ENCODE measurements at places on chromosomes 11 and 22. TPM values are rescaled to one million over a fixed set of nuclear protein-coding genes. Genes with fewer than 3 reads are reported as not detected.

DNA sequence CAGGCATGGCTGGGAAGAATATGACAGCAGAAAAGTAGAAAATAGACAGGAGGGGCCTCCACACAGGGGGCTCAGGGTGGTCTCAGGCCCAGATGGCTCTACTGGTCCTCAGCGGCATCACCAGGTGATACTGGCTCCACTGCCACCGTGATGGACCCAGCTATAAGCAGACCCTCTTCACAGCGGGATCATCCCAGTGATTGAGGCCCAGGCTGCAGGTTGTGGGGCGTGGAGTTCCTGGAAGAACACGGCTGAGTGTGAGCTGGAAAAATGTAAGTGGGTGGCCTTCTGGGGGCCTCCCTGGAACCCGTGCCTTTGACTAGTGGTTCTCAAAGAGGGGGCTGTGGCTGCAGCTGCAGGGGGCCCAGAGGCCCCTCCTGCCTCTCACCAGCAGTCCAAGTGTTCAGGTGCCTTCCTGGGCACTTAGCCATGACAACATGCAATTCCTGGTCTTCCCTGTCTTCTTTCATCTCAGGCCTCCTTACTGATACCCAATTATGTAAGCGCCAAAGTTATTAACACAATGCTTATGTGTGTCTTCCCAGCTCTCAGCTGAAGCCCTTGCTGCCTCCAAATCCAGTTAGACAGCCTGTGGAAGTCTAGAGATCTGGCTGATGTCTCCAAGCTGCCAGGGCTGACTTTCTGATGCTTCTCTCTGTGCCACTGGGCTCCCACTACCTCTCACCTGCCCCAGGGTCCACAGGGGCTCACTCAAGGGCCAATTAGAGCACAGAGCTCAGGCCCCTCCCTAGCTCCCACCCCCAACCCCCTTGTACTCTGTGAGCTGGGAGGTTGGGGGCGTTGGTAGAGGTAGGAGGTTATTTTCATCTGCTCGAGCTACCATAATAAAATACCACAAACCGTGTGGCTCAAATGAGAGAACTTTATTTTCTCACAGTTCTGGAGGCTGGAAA is 110.1 kb upstream of the LMO1 start:
- DNase-seq = no peak

GRCh38 chr11:117631336-117632140 is 165.5 kb downstream of the DSCAML1 start:
- no peak for DNase-seq

DNA sequence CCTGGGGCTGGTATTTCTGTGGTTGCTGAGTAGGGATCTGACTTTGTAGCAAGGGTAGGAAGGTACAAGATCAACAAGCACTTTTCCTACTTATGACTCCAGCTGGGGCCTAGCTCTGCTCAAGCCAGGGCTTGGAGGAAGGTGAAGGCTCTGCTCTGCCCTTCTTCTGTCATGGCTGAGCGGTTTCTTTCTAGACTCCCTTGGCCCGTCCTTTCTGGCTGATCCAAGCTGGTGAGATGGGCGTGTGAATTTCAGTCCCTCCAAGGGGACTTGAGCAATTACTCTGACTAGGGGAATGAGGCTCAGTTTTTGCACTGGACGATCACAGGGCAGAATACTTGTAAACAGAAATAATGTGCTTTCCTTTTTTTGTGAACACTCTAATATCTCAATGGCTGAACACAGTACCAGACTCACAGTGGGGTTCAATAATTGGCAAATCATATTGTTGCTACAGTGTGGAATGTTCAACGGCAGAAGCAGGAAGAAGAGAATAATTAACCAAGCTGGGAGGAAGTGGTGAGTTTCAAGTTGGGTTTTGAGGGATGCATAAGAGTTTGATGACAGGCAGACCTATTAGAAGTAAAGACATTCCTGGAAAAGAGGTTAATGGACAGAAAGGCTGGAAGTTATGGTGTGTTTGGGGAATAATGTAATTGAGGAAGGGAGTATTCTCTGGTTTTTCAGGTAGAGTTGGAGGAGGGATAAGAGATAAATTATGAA is 507.6 kb downstream of the MIAT start:
- DNase-seq = no peak

The HTR3B gene
- total RNA-seq = 0.26 TPM

DNA sequence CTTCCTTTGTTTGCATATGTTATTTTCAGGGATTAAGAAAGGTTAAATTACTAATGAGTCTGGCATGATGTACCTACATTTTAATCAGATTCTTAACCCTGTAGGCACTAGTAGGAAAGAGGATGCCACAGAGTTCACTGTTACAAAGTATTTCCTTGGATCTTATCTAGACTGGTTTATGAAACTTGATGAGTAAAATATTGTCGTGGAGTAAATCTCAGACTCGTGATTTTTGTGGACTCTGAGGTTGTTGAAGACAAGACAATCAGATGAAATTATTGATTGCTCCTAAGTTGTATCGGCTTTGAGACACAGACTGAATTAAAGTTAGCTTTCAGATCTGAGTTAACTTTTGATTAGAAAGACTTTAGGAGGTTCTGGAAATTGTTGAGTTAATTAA is 6.0 kb downstream of the KMT2A start:
- DNase-seq = no peak

DNA sequence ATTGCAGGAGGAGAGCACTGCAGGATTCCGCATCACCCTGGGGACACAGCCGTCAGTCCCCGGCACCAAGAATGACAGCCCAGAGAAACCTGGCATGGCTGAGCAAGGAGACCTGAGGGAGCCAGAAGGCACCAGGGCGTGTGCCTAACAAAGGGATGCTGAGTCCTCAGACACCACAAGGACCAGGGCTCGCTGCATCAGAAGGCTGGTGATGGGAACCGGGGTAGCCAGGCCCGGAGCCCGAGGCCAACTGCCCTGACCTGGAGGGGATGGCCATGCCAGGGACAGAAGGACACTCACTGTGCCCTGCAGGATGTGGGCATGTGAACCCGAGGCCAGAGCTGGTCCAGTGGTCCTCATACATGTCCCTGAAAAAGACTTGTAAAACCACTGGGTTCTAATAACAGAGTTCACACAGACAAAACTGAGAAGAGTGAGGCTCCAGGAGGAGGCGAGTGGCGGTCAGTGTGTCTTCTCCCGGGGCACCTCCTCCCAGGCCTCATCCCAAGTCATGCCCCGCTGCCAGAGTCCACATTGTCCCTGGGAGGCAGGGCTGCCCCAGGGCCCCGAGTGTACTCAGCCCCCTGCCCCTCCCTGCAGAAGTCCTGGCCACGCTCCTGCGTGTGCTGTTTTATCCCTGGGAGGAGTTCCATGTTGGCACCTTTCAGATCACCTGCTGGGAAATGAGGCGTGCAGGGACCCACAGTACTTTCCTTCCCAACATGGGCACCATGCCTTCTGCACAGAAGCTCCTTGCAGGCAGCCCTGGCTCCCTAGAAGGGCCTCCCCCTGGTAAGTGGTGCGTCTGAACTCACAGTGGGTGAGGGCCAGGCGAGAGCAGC is 42.5 kb downstream of the TBX1 start:
- DNase-seq = no peak

The SCGB1D2 gene
- total RNA-seq = not detected

GRCh38 chr11:66418168-66418985 is 2.5 kb upstream of the NPAS4 start:
- peak; percentile 91 for DNase-seq

DNA sequence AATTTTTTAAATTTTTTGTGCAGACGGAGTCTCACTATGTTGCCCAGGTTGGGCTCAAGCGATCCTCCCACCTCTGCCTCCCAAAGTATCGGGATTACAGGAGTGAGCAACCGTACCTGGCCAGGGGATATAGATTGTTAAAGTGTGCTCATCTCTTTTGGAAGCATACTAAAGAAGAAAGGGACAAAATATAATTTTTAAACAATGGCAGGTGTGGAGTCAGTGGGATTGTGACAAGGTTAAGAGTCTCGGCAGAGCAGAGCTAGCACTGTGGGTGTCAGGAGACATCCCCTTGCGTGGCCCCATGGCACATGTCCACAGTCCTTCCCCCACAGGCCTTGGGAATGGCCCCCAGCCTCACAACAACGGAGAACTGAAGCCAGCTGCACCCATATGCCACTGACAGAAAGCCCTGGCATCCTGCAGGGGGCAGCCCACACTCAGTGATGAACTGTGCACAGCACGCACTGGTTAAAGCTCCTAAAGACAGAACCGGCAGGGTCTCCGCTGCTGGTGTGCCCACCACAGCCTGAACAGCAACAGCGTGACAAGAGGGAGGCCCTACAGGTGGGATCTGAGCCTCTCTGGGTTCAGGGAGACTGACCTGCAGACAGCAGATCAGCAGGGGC is 29.9 kb downstream of the SERPIND1 start:
- DNase-seq = peak; percentile 36

The PKP3 gene
- 0.42 TPM for total RNA-seq

- no peak for DNase-seq
Observed at GRCh38 chr11:27293515-27294417, 69.2 kb downstream of the CCDC34 start.

All from neural crest cell (in vitro differentiated cells).